Stimulated activated CD8-positive, alpha-beta memory T cell treated with anti-CD3 and anti-CD28 coated beads, Interleukin-15, amount 100 ng/mL, for 48 hours (primary cell): ENCODE measurements at places on chromosomes 12 and 14.

- no peak for DNase-seq
Measured at GRCh38 chr12:103688376-103689063, 101.4 kb downstream of the STAB2 start.

- DNase-seq: no peak
Measured at GRCh38 chr12:38120438-38120837, 196.1 kb upstream of the ALG10B start.

- DNase-seq: no peak
Measured at GRCh38 chr12:132076711-132077110, 67.4 kb downstream of the DDX51 start.

DNA sequence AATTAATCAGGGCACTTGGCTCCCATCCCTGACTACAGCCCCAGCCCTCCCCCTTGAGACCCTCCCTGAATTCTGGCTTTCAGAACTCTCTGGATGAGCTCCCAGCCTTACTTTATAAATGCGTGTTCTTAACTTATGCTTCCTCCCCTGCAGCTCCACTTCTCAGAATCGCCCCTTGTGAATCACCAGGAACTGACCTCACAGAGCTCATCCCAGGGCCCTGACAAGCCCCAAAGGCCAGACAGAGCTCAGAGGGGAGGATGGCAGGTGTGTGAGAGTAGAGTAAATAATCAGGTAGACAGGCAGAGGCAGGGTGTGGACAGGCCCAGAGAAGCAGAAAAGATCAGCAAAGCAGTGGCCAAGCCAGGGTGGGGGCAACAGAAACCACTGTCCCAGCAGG is 68.2 kb upstream of the FOXN3 start:
- DNase-seq: no peak

DNA sequence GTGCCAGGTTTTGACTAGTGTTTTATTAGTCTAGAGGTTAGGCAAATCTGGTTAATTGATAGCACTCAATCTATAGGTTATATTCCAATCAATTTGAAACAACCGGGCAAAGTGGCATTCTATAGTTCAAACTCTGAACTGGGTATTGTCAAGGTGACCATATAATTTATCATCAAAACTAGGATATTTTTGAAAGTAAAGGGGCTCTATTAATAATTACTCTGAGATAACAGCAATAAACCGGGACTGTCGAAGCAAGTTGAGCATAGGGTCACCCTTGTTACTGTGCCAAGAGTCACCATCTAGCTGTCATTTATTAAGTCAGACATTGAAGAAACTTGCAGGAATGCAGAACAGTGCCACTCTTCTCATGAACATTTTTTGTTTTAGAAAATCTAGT is 321.2 kb downstream of the RAD51B start:
- DNase-seq: no peak
